ENCODE measurements at places on chromosomes 1 and 21.

DNA sequence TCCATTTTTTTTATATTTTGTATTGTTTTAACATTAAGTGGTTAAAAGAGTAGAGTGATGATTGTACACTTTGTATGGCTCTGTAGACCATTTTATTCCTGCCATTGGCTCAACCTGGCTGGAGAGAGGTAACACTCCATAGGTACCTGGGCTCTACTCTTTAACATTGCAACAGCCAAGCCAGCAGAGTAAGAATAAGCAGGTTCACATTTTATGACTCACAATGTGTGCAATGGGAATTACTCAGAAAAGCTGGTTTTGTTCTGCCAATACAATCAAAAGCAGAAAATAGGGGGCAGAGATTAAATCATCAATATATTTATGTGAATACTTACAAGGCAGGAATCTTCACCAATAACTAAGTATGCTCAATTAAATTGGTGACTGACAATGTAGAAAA is 1324.0 kb downstream of the AMY1C start:
- no peak for DNase-seq

DNA sequence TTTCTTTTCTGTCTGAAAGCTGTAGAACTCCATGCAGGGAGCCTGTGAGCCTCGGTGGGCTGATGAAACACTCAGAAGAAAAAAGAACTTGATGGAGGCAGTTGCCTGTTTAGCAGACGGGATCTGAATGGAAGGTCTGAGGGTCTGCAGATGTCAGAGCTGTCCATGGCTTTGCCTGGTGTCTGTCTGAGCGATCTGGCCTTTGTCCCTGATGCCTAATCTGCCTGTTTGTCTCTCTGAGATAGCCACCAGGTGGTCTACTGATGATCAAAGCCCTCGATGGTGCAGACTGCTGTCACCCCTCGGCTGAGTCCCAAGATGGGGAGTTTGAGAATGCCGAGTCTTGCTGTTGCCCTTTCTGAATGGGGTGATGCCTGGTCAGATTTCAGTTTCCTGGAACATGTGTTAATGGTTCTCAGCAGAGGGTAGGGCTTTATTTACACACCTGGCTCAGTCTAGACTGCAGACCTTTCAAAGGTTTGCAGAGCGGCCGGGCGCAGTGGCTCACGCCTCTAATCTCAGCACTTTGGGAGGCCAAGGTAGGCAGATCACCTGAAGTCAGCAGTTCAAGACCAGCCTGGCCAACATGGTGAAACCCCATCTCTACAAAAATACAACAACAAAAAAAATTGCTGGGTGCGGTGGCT is 90.4 kb downstream of the KIF26B start:
- no peak for DNase-seq

DNA sequence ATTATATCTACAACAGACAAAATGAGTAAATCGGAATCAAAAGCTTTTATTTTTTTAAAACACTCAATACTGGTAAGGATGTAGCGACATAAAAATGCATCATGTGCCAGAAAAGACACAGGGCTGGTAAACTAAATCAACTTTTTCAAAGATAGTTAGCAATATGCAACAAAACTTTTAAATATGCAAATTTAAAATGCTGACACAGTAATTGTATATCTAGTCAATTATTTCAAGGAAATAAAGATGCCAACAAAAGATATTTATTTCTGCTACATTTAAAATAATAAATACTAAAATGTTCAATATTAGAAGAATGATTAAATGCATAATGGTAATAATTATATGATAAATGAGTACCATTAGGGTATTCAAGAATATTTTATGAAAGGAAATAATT is 295.1 kb downstream of the SMYD3 start:
- DNase-seq, result no peak

DNA sequence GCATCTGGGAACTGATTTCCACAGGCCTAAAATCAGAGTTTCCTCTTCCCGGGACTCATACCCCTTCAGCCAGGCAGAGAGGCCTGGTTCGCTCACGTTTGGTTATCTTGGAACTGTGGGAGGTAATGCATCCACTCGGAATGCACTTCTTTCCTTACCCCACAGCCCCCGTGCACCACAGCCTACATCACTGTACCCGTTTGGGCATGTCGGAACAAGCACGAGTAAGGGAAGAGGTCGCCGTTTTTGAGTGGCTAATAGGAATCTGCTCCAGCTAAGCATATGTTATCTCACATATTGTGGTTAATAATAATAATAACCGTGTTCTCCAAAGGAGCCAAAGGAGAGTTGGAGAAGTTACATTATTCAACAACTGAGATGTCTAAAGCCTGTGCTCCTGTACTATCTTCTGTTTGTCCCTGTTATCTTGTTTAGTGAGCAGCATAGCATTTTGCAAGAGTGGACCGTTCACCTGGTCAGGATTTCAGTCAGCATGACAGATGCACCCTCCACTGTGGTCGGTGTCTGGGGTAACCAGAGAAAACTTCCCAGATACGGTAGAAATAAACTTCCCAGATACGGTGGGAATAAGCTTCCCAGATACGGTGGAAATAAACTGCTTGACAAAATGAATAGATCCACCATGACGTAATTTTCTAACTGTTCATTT is 198.6 kb downstream of the SDCCAG8 start:
- no peak for DNase-seq

All from breast epithelium (tissue), 4 donors.